ENCODE measurements at places on chromosomes 3 and 15.

GRCh38 chr3:183224180-183224970 is 28.7 kb upstream of the B3GNT5 start:
- no peak for DNase-seq

DNA sequence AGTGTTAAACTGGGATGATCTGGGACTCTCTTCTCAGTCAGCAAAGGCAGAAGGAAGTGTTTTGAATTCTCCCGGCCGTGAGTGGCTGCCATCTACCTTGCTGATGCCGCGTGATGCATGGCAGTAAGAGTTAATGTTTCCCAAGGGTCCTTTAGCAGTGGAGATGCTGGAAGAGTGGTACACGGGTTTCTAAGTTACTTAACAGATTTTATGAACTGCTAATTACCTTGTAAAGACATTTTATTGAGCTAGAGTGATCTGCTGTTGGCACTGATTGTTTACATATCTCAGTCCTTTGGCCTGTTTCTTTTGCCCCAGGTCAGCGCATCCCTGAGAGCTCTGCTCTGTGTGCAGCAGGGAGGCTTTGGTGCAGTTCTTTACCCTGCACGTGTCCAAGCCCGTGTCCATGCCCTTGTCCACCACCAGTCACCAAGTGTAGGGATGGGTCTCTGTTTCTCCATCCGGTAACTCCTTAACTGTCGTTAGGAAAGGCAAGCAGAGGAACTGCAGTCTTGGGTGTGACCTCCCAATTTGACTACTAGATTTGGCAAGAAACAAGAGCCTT is 172.3 kb downstream of the SLCO3A1 start:
- DNase-seq, result no peak

DNA sequence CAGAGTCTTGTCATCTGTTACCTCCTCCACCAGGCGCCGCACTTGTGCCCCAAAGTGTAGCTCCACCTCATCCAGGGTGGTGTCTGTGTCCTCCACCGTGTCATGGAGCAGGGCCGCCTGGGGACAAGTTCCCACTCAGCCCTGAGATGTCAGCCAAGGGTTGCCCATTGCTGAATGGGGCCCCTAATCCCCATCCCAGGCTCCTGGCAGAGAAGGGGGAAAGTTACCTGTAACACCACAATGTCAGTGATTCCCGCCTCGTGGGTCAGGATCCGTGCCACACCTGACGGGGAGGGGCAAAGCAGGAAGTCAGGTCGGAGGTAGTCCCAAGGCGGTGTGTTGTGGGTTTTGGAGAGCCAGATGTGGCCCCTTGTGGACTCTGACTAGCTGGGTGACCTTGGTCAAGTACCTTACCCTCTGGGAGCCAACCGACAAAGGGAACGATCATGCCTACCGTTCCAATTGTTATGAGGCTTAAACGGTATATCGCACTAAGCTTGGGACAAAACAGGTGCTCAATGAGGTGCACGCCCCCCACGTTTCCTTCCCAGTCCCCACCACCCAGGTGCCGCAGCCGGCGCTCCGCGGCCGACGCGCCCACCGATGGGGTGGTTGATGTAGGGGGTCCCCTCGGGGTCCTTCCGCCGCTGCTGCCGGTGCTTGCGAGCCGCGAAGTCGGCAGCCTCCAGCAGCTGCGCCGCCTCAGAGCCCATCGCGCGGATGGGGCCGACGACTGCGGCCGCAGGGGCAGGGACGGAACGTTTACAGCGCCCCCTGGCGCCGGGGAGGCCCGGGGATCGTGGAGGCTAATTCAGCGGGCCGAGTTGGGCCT is at the start of gene HDDC3:
Gene HDDC3 (minus strand): TSS at position 722 of the 832 bp plus-strand sequence. CDS start 9 bp downstream, at position 713.
- DNase-seq, result peak; percentile 88

- no peak for DNase-seq
Measured at GRCh38 chr3:169574531-169574930, 89.0 kb downstream of the MECOM start.

- DNase-seq, result no peak
Measured at GRCh38 chr15:89400782-89401545, 66.3 kb upstream of the POLG start.

GRCh38 chr15:70741107-70741531 is 22.2 kb downstream of the UACA start:
- DNase-seq, result no peak

GRCh38 chr3:20811631-20812030 is 625.6 kb upstream of the SGO1 start:
- no peak for DNase-seq

DNA sequence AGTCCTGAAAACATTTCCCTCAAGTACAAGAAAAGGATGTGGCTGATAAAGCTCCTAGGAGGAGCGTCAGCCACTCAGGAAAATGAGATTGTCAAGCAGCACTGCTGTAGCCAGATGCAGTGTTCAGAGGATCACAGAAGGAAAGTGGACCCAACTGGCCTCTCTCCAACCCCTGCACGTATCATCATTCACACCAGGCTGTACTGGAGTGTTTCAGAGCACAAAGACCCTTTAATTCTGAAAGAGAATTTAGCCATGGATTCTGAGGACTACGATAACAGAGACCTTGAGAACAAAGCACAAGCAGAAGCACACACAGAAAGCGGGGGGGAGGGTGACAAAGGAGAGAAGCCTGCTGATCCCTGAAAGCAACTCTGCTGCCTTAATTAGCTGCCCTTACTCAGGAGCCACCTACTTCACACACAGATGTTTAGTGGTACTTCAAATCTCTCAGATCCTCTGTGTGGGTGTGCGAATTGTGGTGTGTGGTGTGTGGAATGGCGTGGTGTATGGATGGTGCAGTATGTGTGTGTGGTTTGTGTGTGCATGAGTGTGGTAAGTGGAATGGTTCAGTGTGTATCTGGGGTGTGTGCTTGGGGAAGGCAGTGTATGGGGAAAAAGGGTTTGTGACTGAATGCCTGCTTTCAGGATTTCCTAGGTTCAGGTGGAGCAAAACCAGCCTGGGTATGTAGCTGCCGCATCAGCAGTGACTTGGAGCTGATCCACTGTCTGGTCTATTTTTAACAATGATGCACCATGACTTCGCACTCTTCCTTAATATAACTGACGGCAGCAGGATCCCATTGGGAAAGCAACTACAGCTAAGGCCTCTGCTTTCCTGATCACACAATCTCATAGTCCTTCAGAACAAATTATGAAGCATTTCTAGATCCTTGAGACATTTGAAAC is 192.5 kb downstream of the RSL24D1 start:
- no peak for DNase-seq

- no peak for DNase-seq
Measured at GRCh38 chr3:131840156-131840797, 194.5 kb downstream of the CPNE4 start.

GRCh38 chr3:133476971-133477375 is 77.1 kb downstream of the BFSP2 start:
- DNase-seq, result no peak

- DNase-seq, result no peak
Measured at GRCh38 chr3:182330646-182331045, 462.7 kb upstream of the ATP11B start.

Data from activated naive CD4-positive, alpha-beta T cell (primary cell).